ENCODE measurements at places on chromosomes 4 and X. TPM values are rescaled to one million over a fixed set of nuclear protein-coding genes. Genes with fewer than 3 reads are reported as not detected.

GRCh38 chr4:72641611-72642010 lies 72.6 kb upstream of the ADAMTS3 start:
- no peak for DNase-seq

DNA sequence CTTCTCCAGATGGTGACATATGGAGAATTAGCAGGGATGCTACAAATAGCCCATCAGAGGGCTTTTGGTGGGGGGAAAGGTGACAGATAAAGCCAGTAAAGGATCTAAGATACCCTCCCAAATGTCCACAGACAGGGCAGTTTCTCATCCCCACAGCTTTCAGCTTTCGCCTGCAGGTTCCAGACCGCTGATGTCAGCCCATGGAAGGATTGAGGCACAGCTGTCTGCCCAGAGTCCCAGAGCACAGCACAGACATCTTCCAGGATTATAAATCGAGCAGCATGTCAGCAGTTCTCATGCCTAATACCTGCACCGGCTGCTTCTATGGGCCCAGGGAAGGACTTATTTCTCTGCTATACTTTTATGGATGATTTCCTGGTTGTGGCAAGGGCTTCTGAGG lies 96.7 kb upstream of the MXRA5 start:
- DNase-seq = no peak

DNA sequence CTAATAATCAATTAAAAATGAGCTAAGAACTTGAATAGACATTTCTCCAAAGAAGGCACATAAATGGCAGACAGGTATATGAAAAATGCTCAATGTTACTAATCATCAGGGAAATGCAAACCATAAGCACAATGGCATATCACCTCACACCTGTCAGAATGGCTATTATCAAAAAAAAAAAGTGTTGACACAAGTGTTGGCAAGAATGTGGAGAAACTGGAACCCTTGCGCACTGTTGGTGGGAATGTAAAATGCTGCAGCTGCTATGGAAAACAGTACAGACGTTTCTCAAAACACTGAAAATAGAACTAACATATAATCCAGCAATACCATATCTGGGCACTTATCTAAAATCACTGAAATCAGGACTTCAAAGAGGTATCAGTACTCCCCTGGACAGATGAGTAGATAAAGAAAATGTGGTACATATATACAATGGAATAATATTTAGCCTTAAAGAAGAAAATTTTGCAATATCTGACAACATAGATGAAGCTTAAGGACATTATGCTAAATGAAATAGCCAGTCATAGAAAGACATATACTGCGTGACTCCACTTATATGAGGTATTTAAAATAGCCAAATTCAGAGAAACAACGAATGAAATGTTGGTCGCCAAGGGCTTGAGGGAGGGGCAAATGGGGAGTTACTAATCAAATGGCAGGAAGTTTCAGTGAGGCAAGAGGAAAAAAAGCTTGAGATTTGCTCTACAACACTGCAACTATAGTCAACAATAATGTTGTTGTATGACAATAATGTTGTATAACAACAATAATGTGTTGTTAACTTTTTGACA lies 175.5 kb downstream of the WDFY3 start:
- DNase-seq = no peak

GRCh38 chr4:38820329-38821061 lies 15.9 kb upstream of the TLR1 start:
- DNase-seq = no peak

- no peak for DNase-seq
Measured at GRCh38 chr4:60611762-60612496, 588.2 kb upstream of the ADGRL3 start.

GRCh38 chr4:13705521-13706041 lies 78.1 kb upstream of the BOD1L1 start:
- DNase-seq = peak; percentile 76

DNA sequence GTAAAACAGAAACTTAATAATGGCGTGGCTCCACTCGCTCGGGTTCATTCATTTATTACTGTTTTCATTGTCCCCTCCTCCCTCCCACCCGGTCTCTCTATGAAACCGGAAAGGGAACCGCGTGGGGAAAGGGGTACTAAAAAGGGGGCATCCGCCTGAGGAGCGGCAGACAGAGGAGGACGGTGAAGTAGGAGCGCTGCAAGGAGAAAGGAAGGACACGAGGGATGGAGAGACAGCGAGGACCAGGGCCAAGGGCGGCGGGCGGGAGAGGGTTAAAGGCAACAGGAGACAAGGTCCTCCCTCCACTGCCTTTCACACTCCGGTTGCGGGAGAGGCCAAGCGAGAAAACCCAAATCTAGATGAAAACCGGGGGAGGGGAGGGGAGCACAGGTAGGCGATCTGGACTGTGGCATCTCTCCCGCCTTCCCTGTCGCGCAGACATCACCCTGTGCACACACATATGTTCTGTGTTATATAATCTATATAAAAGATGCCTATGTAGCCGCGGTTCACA lies 829 bp downstream of the ELOVL6 start:
- peak; percentile 43 for DNase-seq

GRCh38 chrX:9072281-9072680 lies 38.4 kb upstream of the FAM9B start:
- no peak for DNase-seq

- DNase-seq = no peak
Measured at GRCh38 chr4:128868758-128869157, 59.3 kb downstream of the JADE1 start.

- DNase-seq = no peak
Measured at GRCh38 chr4:123673971-123674370, 277.4 kb downstream of the SPRY1 start.

- DNase-seq = no peak
Measured at GRCh38 chrX:21972721-21973120, 32.2 kb downstream of the SMS start.

- DNase-seq = peak; percentile 43
Measured at GRCh38 chrX:129781134-129781672, 1.5 kb downstream of the SASH3 start.

DNA sequence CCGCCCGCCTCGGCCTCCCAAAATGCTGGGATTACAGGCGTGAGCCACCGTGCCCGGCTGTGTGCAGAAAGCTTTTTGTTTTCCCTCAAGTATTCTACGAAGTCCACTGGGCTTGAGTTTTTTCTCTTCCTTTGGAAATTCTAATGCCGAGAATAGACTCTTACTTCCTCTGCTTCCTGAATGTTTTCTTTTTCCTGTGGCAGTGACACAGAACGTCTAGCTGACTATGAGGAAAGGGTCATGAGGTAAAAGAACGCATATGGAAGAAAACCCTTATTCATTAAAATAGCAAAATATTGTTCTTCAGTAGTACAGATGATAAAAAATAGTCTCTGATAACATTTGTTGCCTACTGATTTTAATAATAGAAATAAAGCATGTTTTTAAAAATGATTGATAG lies 4.9 kb upstream of the SLC25A4 start:
- DNase-seq = no peak

DNA sequence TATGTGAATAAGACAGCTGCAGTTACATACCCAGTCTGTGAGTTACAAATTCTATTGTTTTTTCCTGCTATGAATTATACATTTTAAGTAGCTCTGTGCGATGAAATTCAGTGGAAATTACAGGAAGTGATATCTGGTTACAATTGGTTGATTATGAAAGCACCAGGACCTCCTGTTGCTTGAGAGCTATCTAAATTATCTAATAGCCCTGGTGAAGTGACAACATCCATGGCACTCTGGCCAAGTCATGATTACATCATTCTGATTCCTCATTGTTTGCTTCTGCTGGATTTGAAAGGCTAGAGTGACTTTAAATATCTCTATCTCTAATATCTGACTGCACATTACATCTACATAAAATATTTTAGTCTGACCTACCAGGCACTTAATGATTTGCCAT lies 515.0 kb downstream of the CFAP47 start:
- no peak for DNase-seq

DNA sequence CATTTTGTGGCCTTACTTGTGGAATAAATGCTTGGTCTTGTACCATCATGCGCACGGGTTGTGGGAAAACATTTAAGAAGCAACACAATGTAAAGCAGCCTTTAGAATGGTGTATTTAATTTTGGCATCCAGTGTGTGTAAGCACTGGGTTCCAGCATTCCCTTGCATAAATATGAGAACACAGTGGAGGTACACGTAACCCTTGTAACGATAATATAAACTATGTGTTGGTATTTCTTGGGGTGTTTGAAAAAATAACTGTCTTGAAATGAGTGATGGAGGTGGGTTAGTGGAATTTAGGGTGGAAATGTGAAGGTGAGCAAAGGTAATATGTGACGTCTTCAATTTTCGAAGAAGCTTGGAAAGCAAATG lies 2.1 kb downstream of the DCUN1D4 start:
- DNase-seq = no peak

DNA sequence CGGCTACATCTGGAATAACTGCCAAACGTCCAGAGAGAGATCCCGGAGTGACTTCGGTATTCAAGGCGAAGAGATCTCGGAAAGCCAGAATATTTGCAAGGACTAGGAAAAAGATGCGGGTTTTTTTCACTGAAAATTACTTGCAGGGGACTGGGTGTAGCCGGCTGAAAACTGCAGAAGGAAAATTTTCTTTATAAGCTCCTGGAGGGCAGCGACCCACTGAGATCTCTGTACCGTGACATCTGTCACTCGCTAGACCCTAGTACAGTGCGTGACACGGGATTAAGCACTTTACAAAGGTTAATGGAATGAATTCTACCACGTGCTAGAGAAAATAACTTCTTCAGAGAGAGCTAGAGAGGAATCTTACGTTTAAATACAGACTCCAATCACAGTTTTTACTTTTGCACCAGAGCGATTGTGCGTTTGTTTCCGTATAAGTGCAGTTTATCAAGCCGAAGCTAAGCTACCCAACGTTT lies 1.1 kb upstream of the LCORL start:
- no peak for DNase-seq

DNA sequence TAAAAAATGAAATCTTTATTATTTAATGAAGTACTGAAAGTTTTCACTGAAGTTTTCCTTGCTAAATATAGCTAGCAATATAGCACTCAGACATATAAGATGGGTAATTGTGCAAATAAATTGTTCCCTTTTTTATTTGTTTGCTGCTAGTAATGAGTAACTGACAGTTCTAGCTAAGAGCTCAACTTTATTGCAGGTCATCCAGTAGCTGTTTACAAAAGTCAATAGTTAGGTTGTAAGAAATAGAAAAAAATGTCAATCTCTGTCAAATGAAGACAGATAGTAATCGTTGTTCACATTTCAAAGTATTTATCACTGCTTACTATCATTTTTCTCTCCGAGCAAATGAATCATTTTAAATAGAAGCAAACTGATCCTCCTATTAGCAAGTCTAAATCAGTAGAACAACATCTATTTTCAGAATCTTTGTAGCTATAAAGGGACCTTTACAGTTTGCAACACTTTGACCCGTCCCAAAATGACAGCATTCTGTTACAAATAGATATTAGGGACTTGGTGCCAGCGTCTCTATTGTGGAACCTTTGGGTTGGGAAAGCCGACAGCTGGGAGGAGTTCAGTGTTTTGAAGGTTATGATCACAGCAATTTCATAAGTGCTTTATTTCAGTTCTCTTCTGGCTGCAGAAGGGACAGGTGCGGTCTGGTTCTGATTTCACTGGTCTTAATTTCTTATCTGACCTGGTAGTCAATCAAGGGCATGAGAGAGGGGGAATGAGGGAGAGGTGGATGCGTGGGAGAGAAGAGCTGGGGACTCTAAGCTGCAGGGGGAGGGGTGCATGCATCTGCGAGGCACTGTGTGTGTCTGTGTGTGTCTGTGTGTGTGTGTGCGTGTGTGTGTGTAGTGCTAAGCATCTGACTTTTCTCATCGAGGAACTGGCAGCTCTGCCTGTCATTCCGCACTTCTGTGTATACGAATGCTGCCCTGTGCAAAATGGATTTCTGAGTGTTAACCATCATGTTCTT lies 227.9 kb upstream of the PITX2 start:
- no peak for DNase-seq

- no peak for DNase-seq
Measured at GRCh38 chrX:6644411-6644810, 109.5 kb upstream of the VCX3A start.

DNA sequence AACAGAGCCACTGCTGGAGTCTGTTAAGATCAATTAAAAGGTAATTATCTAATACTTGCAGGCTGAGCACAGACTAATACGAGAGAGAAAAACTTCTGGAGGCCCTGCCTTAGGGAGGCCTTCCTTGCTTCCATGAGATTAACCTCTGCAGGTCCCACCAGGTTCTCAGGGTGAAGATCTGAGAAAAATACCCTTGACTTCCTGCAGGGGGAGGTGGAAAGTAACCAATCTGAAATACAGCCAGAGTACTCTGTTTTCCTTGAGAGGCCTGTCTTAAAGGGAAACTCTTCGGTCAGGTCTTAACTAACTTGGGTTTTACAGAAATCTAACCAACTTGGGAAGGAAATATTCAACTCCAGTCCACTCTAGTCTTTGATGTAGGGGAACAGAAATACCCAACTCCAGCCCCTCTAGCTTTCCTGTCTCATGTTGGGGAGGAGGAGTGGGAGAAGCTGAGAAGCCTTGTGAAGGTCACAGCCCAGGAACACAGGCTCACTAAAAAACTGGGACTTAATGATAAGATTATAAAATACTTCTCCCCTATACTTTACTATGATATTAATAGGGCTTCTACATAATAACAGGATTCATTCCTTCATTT lies 77.1 kb downstream of the TBCK start:
- no peak for DNase-seq

GRCh38 chr4:9845791-9846493 lies 64.5 kb downstream of the DRD5 start:
- DNase-seq = no peak

- DNase-seq = peak; percentile 60
Measured at GRCh38 chr4:42655921-42656678, 805 bp downstream of the ATP8A1 start.

DNA sequence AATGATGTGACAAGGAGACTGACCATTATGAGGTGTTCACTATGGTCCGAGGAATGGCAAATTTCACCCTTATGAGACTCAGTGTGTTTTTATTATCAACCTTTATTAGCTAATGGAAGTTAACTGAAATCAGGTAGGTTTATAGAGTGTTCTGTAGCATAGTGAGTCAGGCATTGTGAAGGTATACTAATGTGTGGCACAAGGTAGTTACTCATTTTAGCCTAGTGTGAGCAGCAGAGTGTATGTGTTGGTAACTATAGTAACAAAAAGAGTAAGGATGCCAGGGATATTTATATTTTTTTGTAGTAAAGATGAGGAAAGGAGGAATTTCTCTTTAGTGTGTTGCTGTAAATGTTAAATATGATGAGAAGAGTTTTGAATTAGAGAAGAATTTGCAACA lies 12.0 kb downstream of the PDLIM5 start:
- DNase-seq = no peak

- DNase-seq = no peak
Measured at GRCh38 chr4:41145571-41146078, 68.7 kb downstream of the APBB2 start.

- DNase-seq = peak; percentile 95
Measured at GRCh38 chr4:8440492-8441311, at the start of the genes ACOX3 and TRMT44. ACOX3 (minus strand) TSS chr4:8440723; CDS start chr4:8416521, 24,202 bp downstream. TRMT44 (plus strand) TSS chr4:8440777; CDS start chr4:8440823, 46 bp downstream.

NDST4 gene
- total RNA-seq = not detected

PRSS12 gene
- not detected for total RNA-seq

PALLD gene
- total RNA-seq = 998 TPM

CCDC158 gene
- total RNA-seq = 0.59 TPM

LIN54 gene
- 6.7 TPM for total RNA-seq

TMEM35A gene
- total RNA-seq = 0.30 TPM

ZNF827 gene
- total RNA-seq = 13.8 TPM

UGT2B7 gene
- not detected for total RNA-seq

HHIP gene
- not detected for total RNA-seq

PAK3 gene
- total RNA-seq = 0.64 TPM

CT55 gene
- not detected for total RNA-seq

ATP2B3 gene
- not detected for total RNA-seq

TDO2 gene
- total RNA-seq = not detected

Measured in left ventricle myocardium superior (tissue), 1 donor.